ENCODE measurements at places on chromosomes 7 and 10. TPM values are rescaled to one million over a fixed set of nuclear protein-coding genes. Genes with fewer than 3 reads are reported as not detected.

- DNase-seq, result no peak
Observed at GRCh38 chr10:120990831-120991230, 139.7 kb downstream of the WDR11 start.

The LMOD2 gene
- not detected for total RNA-seq

The SFTPA1 gene
- total RNA-seq, result not detected

DNA sequence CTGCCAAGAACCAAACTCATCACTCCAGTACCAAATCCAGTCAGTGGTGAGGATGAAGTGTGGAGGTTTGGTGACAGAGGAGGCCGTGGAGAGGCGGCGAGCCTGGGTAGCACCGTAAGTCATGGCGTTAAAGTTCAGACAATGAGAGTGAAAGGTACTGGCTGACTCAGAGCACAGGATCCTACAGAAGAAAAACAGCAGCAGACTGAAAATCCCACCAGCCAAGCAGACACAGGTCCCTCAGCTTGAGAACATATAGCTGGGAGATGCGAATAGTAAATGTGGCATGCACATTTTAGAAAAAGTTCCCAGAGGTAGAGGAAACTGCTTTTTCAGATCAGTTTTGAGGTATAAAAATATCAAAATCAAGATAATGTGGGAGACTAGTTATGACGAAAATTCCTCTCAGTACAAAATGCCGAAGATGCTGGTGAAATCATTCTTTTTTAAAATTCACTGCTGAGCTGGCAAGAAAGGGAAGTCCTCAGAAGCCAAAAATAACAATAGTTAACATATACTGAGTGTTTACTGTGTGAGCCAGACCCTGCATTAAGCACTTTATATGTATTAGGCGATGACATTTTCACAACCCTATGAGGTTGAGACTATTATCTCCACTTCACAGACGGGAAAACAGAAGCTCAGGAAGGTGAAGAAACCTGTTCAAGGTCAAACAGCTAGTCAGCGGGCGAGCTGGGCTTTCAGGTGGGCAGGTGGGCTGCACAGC lies 20.9 kb downstream of the PARP12 start:
- no peak for DNase-seq

DNA sequence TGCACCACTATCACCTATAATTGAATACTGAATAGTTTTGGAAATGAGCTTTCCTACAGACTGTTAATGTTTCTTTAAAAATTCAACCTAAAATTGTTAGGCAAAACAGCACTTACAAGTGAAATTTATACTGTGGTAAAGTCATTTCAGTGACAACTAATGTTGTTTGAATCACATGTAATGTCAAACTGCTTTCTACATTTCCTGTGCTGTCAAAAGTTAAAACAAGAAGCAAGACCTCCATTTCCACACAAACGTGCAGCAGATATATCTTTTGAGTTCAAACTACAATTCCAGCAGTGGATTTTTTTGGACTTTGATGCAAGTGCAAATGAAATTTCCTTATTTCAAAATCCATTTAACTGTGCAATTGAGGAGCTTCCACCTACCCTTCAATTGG lies 199.8 kb downstream of the RNLS start:
- no peak for DNase-seq

DNA sequence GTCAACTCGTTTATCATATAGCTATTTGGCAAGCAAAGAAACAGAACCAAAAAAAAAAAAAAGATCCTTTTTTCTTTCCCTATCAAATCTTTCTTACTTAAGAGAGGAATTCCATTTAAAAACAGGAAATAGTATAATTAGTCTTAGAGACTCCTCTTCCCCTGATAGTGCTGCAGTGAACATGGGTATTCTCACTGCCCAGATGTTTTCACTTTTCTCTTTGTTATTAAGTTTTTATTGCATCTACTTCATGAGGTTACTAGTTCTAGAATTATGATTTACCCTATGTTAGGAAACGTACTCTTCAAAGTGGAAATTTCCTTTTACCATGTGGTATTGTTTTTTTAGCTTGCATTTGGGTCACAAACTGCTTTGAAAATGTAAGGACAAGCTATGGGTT lies 8.5 kb downstream of the CASP2 start:
- no peak for DNase-seq

- DNase-seq, result no peak
Observed at GRCh38 chr7:133861876-133862275, 265.3 kb upstream of the LRGUK start.

- DNase-seq, result peak; percentile 52
Observed at GRCh38 chr10:69359594-69359993, 57.1 kb downstream of the TACR2 start.

- DNase-seq, result no peak
Observed at GRCh38 chr10:112295853-112296830, 12.9 kb downstream of the TECTB start.

GRCh38 chr7:26085771-26086170 lies 66.2 kb upstream of the NFE2L3 start:
- no peak for DNase-seq

DNA sequence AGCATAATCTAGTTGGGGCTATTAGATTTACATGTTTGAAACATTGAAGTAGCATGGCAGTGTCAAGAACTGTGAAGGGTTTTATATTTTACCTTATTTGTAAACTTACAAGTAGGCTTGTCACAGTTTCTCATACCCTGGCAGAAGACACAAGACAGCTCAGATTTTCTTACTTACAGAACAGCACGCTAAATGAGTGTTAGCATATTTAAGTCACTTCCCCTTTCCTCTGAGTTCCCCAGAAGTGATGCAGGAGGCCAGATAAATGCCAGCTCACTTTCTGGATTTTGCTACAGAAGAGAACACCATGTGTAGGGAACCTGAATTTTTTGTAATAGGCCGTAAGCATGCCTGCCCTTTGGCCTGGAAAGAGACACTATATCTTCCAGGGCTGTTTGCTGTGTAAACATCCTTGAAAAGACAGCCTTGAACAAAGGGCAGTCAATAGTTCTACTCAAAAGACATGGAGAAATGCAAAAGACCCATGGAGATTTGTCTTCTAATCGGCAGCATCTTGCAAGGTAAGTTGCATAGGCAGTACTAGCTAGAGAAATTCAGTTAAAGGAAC lies 279.1 kb downstream of the PHF14 start:
- DNase-seq, result no peak

- no peak for DNase-seq
Observed at GRCh38 chr10:130078120-130078519, 32.5 kb downstream of the C10orf143 start.

The VPS37D gene
- not detected for total RNA-seq

- DNase-seq, result no peak
Observed at GRCh38 chr7:135650831-135651573, 11.3 kb upstream of the STMP1 start.

DNA sequence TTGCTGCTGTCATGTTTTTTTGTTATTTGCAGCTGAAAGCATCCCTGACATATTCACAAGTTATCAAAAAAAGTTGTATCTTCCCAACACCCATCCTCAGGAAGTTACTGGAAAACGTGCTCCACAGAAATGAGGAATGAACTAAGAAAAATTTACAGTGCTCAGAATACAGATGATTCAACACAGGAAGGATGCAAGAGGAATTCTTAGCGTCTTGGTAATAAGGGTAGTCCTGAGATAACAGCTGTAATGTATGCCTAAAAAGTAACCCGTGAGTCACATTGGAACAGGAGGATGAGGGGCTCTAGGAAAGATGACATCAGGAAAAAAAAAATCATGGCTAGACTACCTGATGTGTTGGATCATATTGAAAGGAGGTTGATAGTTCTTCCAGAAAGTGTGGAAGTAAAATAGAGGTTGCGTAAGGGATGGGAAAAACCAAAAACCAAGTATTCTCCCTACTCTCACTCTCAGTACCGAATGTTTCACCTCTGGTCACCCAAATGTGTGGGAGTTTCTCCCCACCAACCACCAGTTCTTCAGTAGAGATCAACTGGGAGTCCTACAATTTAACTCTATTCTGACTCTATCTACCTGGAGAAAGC lies 3.9 kb downstream of the ADAM12 start:
- no peak for DNase-seq

DNA sequence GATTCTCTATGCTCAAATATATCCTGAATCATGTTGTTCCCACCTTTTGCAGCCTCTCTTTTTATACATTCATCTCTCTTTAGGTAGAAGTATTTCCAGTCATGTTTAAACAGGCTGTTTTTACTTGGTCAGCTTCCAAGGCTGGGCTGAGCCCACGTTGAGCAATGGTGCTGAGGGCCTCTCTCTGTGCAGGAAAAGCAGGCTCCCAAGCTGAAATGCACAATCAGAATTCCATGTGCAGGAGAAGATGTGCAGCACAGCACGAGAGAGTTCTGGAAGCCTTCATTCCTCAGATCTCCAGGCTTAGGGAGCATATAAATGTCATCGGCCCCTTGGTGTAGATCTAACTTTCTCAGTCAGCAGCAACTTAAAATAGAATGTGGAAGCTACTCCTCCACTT lies 588.5 kb downstream of the TNS3 start:
- DNase-seq, result no peak

The KEL gene
- 0.20 TPM for total RNA-seq

The CALCR gene
- not detected for total RNA-seq

- no peak for DNase-seq
Observed at GRCh38 chr10:118203461-118203860, 138.7 kb downstream of the FAM204A start.

DNA sequence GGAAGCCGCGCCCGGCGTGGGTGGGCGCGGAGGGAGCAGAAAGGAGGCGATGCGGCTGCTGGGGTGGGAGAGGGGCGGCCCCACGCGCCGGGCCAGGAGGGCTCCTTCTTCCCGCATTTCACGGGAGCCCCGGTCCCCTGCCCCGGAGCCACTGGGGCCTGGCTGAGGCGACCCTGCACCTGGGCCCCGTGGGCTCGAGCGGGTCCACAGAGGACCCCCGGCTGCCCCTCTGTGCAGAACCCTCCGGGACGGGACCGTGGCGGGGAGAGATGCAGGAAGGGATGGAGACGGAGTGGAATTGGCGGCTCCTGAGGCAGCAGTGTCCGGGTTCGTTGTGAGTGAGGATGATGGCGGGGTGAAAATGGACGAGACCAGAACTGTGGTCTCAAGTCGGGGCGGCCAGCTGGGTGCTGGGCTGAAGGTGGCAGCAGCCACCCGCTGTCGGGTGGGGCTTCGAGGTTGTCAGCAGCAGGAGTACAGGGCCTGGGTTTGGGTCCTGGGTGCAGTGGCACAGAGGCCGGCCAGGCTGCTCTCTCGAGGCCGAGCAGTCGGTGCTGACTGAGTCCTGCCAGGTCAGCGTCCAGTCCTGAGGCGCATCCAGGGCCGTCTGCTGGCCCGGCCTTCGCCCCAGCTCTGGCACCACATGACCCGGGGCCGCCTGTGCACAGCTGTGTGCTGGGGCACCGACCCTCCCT lies 80.4 kb downstream of the VIPR2 start:
- DNase-seq, result no peak

The NFKB2 gene
- total RNA-seq, result 147 TPM

GRCh38 chr7:92250603-92251002 lies 4.8 kb downstream of the ANKIB1 start:
- no peak for DNase-seq

DNA sequence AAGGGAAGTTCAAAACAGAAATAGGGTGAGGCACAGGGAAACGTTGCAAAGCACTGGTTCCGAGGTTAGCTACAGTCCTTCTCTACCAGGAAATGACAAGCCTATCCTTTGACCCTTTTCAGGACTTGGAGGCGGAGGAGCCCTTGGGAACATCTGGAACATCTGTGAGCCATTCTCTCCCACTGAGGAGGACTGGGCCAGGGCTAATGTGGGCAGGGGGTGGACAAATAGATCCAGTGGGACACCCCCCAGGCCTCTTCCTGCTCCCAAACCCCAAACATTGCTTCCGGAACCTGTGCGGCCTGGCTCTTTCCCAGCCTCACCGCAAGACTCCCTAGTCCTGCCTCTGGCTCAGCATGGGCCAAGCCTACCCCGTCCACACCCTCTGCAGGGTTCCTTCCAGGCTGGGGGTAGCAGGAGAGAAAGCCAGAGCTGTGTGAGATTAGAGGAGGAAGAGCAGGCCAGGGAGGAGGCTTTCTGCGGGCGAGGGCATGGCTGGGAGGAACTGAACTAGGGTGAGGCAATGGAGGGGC lies 36.5 kb downstream of the GHRHR start:
- no peak for DNase-seq

- no peak for DNase-seq
Observed at GRCh38 chr10:79483948-79484347, 28.4 kb upstream of the EIF5AL1 start.

GRCh38 chr10:43921881-43922280 lies 273.2 kb upstream of the ZNF32 start:
- no peak for DNase-seq

The LHFPL3 gene
- not detected for total RNA-seq

The MAT1A gene
- not detected for total RNA-seq

The NRBF2 gene
- 18.2 TPM for total RNA-seq

DNA sequence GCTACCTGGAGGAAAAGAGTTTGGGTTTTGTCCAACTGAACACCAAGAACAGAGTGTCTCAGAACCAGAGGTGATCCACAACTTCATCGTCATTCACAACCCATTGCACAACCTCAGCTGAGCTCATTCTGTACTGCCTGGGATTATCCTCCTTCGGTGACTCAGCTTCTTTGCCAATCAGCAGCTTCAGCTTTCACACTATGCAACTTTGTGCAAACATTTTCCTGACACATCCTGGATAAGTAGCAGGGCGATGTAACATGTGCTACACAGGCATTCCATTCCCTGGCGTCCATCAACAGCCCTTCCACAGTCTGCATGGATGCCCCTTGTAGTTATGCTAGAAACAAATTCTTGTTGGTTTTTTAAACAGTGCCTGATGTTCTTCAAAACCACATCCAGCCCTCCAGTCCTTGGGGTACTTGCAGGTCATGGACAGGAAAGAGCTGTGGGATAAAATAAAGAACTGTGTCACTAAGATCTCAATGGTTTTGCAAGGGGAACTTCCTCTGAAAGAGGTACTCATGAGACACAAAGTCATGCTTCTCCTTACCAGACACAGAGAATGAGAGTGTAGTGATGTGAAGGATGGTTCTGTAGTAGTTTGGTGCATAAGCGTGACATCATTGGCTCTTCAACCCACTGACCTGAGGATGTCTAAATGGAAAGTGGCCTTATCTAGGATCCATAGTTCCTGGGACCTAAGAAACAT lies 478.5 kb downstream of the KIF20B start:
- DNase-seq, result no peak

- DNase-seq, result no peak
Observed at GRCh38 chr10:6786579-6787031, 206.5 kb upstream of the PRKCQ start.

DNA sequence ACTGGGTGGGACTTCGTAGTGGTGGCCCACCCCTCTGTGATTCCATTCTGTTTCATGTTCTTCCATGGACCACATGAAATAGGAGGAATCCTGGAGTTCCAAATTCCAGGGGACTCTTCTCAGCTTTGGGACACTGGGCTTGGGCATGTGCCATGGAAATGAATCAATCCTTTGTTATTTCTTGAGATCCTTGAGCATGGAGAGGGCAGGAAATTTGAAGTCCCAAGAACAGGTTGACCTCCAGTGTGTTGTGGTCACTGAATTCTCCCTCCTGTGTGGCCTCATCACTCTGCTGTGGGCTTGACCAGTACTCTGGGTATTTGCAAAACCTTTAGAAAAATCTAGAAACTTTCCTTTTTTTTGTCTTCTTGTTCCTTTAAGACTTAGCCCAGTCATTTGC lies 22.7 kb downstream of the TACR2 start:
- no peak for DNase-seq

- DNase-seq, result no peak
Observed at GRCh38 chr10:43377424-43377883, 6.0 kb downstream of the FXYD4 start.

Data from CD4-positive, alpha-beta memory T cell (primary cell).